Natural killer cell treated with Interleukin-12 subunit alpha and Interleukin-12 subunit beta and Interleukin-15 and Interleukin-18, amount 100 ng/mL, for 72 hours (primary cell): ENCODE measurements at places on chromosomes 12 and 14. TPM values are rescaled to one million over a fixed set of nuclear protein-coding genes. Genes with fewer than 3 reads are reported as not detected.

DNA sequence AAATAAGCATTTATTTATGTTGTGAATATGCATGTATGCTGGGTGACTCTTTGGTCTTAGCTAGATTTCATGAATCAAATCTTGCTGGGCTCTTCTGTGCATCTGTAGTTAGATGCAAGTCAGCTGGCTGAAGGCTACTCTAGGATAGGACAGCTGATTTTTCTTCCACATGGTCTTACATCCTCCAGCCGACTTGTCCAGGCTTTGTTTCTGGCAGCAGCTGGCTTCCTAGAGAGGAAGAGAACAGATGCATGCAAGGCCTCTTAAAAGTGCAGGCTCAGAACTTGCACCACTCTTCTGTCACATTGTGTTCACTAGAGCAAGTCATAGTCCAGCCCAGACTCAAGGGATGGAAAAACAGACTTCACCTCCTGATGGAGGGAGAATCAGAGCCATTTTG lies 435.4 kb upstream of the STXBP6 start:
- no peak for DNase-seq

GRCh38 chr12:125983784-125984500 lies 918.7 kb downstream of the AACS start:
- DNase-seq = no peak

DNA sequence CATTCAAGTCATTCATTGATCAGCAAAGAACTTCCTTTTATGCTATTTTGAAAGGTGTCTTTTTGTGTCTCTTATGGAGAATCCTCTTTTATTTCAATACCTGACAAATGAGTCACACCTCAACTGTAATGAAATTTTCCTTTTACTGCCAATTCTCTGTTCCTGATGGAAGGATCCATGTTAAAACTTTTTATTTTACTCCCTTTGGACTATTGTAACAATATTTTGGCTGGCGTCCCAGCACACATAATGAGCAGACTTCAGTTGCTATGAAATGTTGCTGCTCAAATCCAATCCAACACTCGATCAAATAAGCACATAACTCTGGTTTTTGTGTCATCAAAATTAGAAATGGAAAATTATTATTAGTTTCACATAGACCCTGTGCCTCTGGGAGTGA lies 21.9 kb upstream of the SLC15A5 start:
- no peak for DNase-seq

DNA sequence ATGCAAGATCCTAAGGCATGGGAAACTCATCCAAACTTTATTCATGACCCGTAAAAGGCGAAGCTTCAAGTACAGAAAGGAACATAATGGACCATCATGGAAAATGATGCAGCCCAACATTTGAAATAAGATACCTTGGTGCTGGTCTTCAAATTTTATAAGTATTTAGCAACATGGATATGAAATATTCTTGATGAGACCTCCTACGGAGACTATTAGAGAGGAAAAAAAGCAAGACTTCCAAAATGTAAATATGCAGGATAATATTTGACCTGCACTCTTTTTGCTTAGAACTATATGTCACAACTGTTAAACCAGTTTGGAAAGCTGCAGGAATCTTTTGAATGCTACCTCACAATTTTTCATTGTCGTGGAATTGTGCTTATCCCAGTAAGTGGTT lies 168.8 kb upstream of the ARID2 start:
- no peak for DNase-seq

GRCh38 chr12:90995010-90995409 lies 9.8 kb downstream of the EPYC start:
- DNase-seq = no peak

DNA sequence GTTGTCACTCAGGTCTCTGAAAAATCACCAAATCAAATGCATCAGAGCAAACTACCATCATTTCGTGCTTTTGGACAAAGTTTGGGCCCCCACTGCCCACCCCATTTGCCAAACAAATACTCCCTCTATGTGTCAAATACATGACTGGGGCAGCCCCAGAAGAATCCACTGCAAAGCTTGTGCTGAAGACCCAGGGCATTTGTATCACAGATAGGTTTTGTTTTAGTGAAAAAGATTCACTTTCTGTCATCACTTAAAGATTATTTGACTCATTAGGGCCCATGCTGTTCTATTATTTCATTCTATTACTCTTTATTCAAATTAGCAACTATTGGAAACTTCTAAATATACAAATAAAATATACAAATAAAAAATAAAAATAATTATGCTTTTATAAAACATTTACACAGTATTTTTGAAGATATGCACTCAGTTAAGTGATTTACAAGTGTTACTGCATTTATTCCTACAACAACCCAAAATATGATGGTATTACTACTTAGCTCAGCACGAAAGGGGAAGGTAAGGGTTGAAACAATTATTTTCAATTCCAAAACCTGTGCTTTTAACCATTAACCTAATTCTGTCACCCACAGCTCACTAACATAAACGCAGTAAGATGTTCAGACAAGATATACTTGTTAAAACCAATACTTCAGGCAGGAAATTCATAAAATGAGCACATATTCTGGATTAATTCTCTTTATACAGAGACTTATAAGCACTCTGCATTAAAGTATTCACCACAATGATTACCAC lies 36.5 kb downstream of the LRIG3 start:
- no peak for DNase-seq

DNA sequence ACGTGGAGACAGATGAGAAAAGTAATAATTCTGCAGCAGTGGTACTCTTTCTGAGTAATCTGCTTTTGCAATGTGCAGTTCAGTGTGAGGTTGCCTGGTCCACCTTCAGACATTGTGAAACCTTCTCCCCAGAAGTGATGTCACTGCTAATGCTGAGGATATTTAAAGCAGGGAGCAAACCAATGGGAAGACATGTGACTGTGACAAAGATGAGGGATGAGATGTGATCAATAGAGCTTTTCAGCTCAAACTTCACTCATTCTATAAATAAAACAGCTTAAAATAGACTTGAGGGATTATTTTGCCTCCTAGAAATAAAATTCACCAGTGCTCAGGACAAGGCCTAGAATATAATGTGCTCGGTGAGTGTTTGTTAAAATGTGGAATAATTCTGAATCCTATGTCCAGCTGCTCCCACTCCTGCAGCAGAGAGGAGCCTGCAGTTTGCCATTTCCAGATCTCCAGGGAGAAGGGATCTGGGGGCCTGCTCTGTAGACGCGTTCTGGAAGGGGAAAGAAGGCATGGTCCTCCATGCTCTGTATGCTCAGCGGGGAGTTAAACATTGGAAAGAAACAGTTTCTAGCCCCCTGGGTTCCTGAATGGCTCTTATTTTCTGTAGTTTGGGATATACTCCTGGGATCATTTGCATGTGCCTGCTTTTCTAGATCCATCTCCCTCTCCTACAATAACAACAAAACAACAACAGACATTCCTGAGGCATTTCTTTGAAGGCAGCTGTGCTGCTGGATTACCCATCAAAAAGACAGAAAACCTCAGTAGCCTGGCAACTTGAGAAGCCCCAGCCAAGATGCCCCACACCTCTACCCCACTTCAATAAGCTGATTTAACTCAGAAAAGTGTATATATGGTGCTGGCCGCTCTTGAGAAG lies 8.9 kb downstream of the SLC7A8 start:
- DNase-seq = no peak

- no peak for DNase-seq
Measured at GRCh38 chr14:93183596-93184317, 940 bp downstream of the MOAP1 start.

DNA sequence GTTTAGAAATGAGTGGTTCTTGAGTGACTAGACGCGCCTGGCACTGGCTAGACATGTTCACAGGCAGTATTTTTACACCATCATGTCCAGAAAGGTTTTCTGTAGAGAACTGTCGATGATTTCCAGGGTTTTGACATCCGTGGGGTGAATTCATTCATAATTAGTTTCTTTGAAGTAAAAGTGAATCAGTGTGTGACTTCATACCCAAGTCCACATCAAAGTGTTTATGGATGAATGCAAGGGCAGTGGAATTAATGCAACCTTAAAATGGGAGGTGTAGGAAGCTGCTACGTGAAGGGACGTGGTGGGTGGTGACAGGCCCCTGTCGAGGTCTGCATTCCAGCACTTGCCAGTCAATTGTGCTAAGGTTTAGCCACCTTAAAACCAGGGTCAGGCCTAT lies 38.4 kb upstream of the ELK3 start:
- no peak for DNase-seq

GRCh38 chr14:21025371-21026273 lies 761 bp upstream of the NDRG2 start:
- DNase-seq = no peak

The PAPLN gene
- total RNA-seq = 0.17 TPM

The ACSM4 gene
- total RNA-seq = not detected

The MYL2 gene
- not detected for total RNA-seq

The ARMH4 gene
- not detected for total RNA-seq

The TGFB3 gene
- total RNA-seq = 3.8 TPM

The CABP1 gene
- not detected for total RNA-seq

The ABCC9 gene
- total RNA-seq = not detected

The IRAK3 gene
- 18.8 TPM for total RNA-seq
